ENCODE measurements at places on chromosomes 5 and 9.

- no peak for DNase-seq
Measured at GRCh38 chr5:163712011-163712410, 206.6 kb downstream of the MAT2B start.

DNA sequence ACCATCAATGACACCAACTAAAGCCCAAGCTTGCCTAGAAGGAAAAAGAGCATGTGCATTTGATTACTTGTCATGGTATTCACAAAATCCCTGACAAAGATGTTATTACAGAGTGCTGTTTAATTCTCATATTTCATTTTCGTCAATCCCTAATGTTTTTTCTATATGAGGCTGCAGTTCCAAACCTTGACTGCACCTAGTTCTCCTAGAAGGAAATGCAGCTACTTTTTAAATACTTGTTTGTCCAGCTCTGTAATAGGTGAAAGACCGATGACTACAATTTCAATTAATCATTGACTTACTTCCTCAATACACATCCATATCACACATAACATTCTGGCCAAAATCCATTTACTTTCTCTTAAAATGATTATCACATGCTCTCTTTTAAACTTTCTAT, 28.1 kb downstream of the CEMIP2 start:
- DNase-seq = no peak

- DNase-seq = no peak
Measured at GRCh38 chr5:400282-401145, 42.5 kb upstream of the EXOC3 start.

DNA sequence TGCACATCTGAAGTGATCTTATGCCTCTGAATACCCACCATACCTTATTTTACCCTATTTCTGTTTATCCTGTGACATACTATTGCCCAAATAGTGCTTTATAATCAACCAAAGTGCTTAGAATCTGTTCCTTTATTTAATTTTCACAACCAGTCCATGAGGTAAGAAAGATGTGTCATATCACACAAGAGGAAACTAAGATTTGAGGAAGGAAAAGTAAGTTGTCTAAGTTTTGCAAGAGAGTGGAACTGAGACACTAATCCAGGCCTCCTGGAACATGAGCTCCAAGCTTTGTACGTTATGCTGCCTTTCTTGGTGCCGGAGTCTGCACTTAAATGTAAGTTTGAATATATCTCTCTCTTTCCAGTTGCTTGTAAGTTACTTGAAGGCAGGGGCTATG, 17.2 kb downstream of the KDM3B start:
- DNase-seq = no peak

DNA sequence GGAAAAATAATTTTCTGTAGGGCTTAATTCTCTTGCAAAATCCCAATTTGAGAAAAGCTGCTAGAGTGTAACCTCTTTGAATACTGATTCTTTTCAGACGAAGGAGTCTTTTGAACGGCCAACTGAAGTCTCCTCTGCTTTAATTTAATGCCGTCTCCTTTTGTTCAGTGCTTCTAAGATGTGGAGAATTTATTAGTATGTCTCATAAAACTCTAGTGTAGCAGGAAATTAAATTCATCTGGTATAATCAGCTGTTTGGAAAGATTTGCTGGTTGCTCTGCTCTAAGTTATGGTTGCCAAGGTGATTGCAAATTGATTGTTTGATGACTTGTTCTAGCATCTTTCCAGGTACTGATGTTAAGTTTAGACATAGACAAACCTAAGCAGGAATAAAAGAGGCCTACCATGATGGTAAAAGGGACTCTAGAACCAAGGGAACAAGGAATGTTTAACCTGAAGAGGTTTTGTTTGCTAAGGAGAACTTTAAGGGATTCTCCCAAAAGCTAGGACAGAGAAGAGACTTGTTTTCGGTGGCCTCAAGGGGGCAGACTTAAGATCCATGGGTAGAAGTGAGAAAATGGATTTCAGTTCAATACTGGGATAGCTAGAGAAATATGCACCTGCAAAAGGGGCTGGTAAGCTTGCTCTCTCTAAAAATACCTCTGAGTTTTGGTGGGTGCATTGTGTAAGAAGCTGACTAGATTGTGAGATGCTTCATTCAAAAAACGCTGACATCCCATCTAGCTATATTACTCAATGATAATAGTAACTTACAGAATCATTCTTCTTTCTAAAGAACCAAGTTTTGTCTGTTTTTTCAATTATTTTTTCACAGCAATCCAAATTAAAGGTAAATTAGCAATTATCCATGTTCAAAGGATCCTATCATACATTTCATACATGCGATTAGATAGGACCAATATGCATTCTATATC, 5.7 kb upstream of the ADRB2 start:
- no peak for DNase-seq

DNA sequence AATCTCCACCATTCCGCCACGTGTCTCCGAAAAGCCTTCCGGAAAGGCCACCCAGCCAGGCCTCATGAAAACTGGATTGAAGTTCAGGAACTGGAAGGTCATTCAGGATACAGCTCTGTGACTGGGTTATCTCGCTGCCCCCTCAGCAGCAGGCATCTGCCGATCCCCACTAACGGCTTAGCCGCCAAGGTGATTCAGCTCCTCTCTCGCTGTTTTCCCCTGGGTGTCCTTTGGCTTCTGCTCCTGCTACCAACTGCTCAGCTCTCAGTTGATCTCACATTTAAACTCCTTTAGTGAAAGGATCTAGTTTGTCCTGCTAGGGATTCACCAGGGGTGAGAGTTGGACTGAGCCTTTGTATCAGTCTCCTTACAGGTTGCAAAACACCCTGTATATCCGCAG, 2.2 kb upstream of the GDNF start:
- no peak for DNase-seq

GRCh38 chr5:71899865-71900342, 180.8 kb downstream of the CARTPT start:
- no peak for DNase-seq

GRCh38 chr9:87551772-87552217, 54.1 kb downstream of the DAPK1 start:
- no peak for DNase-seq

DNA sequence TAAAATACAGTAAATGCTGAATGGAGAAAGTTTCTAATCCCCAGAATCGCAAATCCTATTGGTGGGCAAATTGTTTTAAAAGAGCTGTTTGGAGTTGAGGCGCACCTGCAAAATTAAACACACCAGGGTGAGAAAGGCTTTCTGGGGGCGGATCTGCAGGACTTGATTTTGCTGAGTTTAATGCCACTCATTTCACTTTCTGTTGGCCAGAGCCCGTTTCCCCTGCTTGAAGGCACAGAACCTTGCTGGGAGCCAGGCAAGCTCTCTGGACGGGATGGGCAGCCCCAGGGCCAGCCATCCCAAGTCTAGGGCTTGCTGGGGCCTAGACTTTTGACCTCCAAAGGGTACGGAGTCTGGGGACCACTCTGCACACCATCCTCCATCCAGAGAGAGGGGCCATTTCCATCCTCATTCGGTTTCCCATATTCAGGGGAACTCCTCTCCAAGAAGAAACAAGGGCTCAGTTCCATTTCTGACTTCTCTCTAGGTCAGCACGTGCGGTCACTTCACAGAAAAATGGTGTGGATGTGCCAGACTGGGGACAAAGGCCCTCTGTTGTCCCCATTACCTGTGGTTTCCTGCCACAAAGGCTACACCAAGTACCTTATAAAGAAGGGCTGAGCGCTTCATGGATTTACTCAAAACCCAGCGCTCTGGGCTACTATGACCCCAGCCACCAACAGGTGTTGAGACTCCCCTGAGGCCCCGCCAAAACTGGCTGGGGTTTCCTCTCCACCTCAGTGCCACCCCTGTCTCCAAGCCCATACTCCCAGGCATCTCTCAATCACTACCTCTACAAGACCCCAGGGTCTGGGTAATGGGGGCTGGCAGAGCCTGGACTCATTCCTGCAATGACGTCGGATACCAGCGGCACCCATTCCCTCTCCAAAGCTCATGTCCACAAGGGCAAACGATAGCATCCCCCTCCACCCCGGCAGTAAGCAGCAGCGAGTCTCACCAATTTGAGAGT, 170.0 kb downstream of the AUH start:
- DNase-seq = no peak

- no peak for DNase-seq
Measured at GRCh38 chr5:132439521-132440089, 51.0 kb downstream of the IRF1 start.

- DNase-seq = no peak
Measured at GRCh38 chr9:74122216-74122615, 374.9 kb upstream of the RORB start.

DNA sequence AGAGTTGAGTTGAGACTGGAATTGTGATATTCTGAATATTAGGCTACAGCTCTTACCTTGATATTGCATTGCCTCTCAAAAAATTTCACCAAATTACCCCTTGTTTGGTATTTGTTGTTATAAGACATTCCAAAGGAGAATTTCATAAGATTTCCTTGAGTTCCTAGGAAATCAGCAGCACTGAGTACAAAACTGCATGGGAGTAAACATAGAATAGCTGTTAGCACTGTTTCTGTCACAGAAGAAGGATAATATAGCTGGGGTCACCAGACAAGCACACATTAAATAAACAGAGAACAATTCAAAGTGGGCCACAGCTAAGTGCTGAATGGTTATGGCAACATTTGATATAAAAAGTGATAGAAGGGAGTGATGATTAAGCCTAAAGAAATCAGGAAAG, 724.3 kb downstream of the PRELID2 start:
- no peak for DNase-seq

GRCh38 chr9:116147821-116148220, 5.8 kb upstream of the PAPPA start:
- DNase-seq = no peak

DNA sequence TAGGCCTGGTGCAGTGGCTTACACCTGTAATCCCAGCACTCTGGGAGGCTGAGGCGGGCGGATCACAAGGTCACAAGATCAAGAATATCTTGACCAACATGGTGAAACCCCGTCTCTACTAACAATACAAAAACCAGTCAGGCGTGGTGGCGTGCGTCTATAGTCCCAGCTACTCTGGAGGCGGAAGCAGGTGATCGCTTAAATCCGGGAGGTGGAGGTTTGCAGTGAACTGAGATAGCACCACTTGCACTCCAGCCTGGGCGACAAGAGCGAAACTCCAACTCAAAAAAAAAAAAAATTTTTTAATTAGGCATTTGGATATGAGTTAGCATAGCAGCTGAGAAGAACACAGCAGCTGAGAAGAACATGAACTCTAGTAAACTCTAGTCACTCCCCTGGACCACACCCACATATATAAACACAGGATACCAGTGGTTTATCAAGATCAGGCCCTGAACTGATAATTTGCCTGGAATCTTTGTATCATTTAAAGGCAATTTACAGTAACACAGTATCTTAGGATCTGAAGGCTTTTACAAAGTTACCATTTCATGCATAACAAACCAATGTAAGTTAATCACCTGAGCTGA, 4.6 kb upstream of the UGCG start:
- peak; percentile 59 for DNase-seq

GRCh38 chr5:154358516-154359220, 87.1 kb upstream of the SAP30L start:
- DNase-seq = no peak

- DNase-seq = no peak
Measured at GRCh38 chr9:74771672-74772071, 116.0 kb downstream of the TRPM6 start.

Measured in CD4-positive, alpha-beta T cell treated with Interleukin-6 at 100 ng/mL for 8 hours (primary cell).